ENCODE measurements at places on chromosomes 2 and 18. TPM values are rescaled to one million over a fixed set of nuclear protein-coding genes. Genes with fewer than 3 reads are reported as not detected.

DNA sequence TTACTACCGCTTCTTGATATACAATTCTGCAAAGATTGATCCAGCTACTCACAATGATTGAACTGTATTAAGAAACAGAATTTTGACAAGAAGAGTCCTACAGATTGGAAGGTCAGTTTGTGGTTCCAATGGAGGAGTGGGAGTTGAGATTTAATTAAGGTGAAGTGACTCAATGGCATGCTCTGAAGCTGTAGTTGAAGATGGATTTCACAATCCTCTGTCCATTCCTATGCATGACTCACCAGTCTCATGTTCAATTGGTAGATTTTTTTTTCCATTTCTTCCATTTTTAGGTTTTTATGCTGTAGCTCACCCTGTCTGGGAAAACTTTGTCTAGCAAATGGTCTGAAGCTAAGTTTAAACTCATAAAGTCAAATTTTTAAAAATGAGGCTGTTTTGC lies 83.3 kb downstream of the DPP4 start:
- no peak for DNase-seq

GRCh38 chr18:13890761-13891361 lies 24.5 kb downstream of the MC2R start:
- DNase-seq, result no peak

DNA sequence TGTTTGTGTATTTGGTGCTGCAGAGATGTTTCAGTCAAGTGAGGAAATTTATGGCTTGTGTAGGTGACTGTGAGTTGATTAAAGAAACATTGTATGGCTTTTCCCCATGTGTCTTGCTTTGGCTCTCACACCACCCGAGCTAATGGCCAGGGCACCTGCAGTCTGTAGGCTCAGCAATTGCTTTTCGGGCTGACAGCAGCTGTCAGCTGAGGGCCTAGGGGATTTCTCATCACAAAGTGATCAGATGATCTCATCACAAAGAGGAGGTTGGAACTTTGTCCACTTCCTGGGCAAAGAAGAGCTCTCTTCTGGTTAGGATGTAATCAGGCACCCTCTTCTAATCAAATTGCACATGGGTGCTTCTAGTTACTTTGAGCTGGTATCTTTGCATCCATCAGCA lies 632.2 kb downstream of the SLC4A3 start:
- no peak for DNase-seq

GRCh38 chr2:122670897-122671296 lies 915.4 kb downstream of the TSN start:
- no peak for DNase-seq

DNA sequence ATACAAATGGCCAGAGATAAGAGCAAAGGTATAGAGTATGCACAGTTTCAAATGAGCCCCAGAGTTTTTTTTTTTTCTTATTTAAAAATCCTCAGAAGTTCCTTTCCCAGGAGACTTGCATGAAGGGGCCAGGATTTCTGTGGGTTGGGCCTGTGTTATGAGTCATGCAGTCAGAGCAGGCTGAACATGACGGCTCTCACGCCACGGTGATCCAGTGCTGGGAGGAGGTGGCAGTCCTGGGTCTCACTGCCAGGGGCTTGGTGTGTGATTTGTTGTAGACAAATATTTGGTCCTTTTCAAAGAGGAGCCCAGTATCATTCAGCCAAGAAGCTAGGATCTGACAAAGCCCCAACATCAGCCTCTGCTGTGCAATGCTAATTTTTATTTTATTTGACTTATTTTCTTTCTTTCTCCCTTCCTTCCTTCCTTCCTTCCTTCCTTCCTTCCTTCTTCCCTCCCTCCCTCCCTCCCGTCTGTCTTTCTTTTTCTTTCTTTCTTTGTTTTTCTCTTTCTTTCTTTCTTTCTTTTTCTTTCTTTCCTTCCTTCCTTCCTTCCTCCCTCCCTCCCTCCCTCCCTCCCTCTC lies 10.4 kb upstream of the KCNE4 start:
- no peak for DNase-seq

GRCh38 chr18:76668119-76668518 lies 154.2 kb upstream of the ZNF236 start:
- DNase-seq, result no peak

DNA sequence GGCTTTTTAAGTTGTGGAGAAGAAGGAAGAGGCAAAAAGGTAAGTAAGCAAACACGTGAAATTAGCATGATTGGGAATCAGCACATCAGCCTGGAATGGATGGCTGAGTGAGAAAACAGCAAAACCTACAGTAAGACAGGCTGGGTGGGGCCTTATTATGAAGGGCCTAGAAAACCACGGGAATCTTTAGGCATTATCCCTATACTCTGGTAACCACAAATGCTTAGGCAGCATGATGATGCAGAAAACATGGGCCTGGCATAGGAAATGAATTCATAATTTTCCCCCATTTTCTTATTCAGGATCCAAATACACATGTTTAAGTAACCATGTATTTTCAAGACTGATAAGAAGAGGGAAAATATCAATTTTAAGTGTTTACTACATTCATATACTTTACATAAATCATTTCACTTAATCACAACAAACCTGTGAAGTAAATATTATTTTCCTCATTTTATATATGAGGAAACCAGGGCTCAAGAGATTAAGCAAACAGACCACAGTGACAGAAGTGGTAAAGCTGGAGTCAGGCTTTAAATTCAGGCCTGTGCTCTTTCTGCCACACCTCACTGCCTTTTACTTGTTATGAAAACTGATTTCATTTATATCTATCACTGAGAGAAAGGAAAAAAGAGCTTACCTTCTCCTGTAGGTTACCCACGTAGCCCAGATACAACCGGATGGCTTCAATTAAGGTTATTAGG lies 4.0 kb downstream of the TMEM17 start:
- no peak for DNase-seq

GRCh38 chr2:223712642-223713041 lies 110.5 kb upstream of the SCG2 start:
- DNase-seq, result no peak

DNA sequence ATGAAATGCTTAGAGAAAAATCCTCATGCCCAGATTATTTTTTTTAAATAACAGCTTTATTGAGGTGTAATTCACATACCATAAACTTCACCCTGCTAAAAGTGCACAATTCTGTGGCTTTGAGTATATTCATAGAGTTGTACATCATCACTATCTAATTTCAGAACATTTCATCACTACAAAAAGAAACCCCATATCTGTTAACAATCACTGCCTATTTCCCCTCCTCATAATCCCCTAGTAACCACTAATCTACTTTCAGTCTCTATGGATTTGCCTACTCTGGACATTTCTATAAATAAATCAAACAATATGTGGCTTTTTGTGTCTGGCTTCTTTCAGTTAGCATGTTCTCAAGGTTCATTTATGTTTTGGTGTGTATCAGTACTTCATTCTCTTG lies 51.4 kb downstream of the OSBPL1A start:
- DNase-seq, result no peak

GRCh38 chr2:174605687-174606086 lies 8.1 kb upstream of the WIPF1 start:
- DNase-seq, result no peak

DNA sequence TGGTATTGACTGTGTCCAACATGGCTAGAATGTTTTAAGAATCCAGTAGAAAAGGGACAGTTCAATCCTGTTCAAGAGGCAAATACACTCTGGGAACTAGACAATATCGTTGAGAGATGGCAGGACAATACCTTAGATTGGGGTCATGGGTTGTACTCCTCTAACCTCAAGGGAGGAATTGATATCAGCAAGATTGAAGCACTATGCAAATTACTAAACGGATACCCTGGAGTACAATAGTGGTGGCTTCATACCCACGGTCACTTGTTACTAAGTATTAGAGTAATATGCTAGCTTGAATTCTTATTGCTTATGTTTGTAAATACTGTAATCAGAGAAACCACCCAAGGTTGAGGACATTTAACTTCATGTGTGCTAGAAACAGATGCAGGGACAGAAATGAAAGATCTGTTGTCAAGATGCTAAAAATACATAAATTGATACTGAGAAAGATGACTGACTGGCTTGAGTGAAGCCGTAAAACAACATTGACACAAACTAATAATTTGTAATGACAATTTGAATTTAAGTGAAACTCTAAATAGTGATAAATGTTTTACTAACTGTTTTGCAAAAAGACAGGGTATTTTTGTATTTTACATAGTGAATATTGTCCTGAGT lies 73.3 kb downstream of the KCNJ3 start:
- no peak for DNase-seq

DNA sequence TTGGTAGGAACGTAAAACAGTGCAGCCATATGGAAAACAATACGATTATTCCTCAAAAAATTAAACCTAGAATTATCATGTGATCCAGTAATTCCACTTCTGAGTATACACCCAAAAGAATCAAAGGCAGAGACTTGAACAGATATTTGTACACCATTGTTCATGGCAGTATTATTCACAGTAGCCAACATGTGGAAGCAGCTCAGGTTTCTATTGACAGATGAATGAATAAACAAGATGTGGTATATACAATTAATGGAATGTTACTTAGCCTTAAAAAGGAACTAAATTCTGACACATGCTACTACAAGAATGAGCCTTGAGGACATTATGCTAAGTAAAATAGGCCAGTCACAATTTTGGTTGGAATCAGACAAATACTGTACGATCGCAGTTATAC lies 14.2 kb upstream of the RTTN start:
- DNase-seq, result no peak

GRCh38 chr2:115083225-115083624 lies 640.8 kb downstream of the DPP10 start:
- DNase-seq, result no peak

DNA sequence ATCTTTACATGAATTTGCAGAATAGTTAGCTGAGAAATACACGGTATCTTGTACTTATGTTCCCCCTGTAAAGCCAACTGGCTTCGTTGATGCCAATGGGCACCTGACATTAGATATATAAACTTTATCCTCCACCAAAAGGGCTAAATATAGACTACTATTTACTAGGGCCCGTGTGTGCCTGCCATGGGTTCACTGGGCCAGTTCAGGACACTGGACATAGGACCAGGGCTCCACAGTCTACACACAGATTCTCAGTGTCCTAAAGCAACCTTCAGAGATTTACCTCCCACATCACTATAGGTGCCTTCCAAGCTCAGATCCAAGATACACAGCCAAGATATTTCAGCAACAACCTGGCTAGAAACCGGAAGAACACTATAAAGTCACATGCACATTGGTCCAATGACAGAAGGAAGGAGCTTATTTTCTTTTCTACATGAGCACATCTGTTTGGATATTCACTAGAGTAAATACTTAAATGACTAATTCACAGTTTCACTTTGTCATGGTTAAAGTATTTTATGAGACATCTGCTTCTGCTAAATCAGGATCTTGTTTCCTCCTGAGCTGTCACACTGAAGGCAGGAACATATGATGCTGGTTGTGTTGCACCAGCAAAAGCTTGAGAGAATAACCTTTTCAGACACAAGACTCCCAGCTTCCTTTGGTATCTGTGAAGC lies 95.1 kb downstream of the MYO5B start:
- no peak for DNase-seq

- DNase-seq, result no peak
Observed at GRCh38 chr2:192414794-192415193, 220.1 kb upstream of the TMEFF2 start.

DNA sequence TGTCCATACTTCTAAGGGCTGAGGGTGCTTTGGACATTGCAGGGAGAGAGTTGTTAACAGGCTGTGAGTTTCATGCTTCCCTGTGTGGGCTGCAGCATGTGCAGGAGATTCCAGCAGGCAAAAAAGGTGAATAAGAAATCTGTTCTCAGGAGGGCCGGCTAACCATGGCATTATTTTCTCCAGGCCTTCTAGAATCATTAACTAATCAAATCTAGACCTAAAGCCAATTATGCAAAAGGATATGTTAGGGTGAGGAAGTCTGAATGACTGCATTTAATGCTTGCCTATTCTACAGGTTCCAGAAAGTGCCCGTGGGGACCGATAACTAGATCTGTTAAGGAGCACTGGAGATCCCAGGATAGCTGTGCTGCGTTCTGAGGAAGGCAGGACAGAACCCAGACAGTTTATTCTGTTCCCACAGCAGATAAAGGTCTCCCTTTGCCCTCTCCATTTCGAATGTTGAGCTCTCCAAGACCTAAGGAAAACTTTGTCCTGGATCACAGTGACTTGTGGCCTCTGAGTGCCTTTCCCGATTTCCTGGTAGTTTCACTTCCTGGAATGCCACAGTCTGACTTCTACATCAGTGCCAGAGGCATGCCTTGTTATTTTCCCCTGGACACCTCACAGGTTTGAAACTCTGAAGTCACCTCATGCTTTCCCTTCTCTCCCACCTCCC lies 50.0 kb upstream of the ZFP36L2 start:
- no peak for DNase-seq

DNA sequence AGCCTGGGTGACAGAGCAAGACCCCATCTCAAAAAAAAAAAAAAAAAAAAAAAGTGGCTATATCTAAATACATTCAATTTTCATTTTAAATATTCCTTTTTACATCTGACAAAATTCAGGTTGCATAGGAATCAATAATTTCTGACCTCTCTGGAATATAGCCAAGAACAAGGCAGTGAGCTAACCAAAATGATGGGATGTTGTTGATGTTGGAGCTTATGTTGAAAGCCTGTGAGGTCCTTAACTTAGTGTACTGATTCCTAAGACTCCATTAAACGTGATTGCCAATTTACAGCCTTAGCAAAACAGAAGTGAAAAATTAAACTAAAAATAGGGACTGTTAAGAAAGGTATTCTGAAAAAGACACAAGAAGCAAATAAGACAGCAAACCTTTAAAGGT lies 109.6 kb downstream of the MEP1B start:
- no peak for DNase-seq

GRCh38 chr2:63786471-63786870 lies 55.2 kb upstream of the UGP2 start:
- no peak for DNase-seq

DNA sequence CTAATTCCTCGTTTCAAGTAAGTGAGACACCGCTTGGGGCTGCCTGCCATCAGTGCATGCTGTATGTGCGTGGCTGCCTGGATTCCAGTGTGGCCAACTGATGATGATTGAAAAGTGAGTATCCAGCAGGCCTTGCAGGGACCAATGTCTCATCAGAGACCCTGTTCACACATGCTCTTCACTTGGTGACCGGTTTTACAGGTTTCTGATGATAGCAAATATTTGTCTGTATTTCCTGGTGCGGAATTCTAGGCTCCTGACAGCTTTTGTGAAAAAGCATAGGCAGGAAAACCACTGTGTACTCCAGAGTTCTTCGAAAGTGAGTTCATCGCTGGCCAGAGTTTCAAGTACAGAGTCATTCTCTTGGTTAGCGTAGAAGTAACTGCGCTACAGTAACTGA lies 13.8 kb upstream of the YWHAQ start:
- DNase-seq, result no peak

GRCh38 chr2:109473616-109474318 lies 140.0 kb downstream of the SEPTIN10 start:
- DNase-seq, result no peak

GRCh38 chr2:156526950-156527636 lies 90.9 kb downstream of the GPD2 start:
- no peak for DNase-seq

GRCh38 chr2:225052703-225053102 lies 10.4 kb upstream of the DOCK10 start:
- DNase-seq, result no peak

GRCh38 chr2:104758199-104758620 lies 95.7 kb upstream of the POU3F3 start:
- no peak for DNase-seq

FAM136A gene
- 41.3 TPM for polyA plus RNA-seq

FAP gene
- polyA plus RNA-seq, result 1.8 TPM

RAB6C gene
- polyA plus RNA-seq, result 0.05 TPM

WNT10A gene
- polyA plus RNA-seq, result 1.5 TPM

ALK gene
- polyA plus RNA-seq, result 0.21 TPM

RGPD4 gene
- polyA plus RNA-seq, result 0.05 TPM

KCNIP3 gene
- 5.3 TPM for polyA plus RNA-seq

STARD6 gene
- polyA plus RNA-seq, result 0.21 TPM

EMILIN2 gene
- 27.2 TPM for polyA plus RNA-seq

CIDEA gene
- 0.82 TPM for polyA plus RNA-seq

TPO gene
- polyA plus RNA-seq, result 2.0 TPM

HOXD12 gene
- polyA plus RNA-seq, result not detected

DUSP19 gene
- 2.0 TPM for polyA plus RNA-seq

All from thymus (tissue), 14 donors.